ENCODE measurements at places on chromosomes 5 and 9. TPM values are rescaled to one million over a fixed set of nuclear protein-coding genes. Genes with fewer than 3 reads are reported as not detected.

Gene SPATA31C1
- not detected for total RNA-seq

Gene GARIN3
- total RNA-seq = not detected

Gene IFNB1
- not detected for total RNA-seq

Gene IFNK
- not detected for total RNA-seq

Gene DOCK2
- 3.3 TPM for total RNA-seq

Gene TEK
- total RNA-seq = 0.05 TPM

Gene C5orf52
- total RNA-seq = not detected

Gene LRRTM2
- total RNA-seq = not detected

Gene SLCO6A1
- total RNA-seq = not detected

Gene EIF4E1B
- not detected for total RNA-seq

Gene BAAT
- total RNA-seq = 0.23 TPM

Gene SPATA31A3
- total RNA-seq = not detected

Gene GDA
- 1.0 TPM for total RNA-seq

Gene CYLC2
- not detected for total RNA-seq

Gene SDHA
- 124 TPM for total RNA-seq

Gene SV2C
- not detected for total RNA-seq

Gene SEMA5A
- total RNA-seq = not detected

Gene PCDHGA11
- not detected for total RNA-seq

Gene GLE1
- 30.1 TPM for total RNA-seq

Gene PRRC2B
- total RNA-seq = 60.2 TPM

Gene STKLD1
- total RNA-seq = 1.7 TPM

Gene CYSRT1
- total RNA-seq = 5.1 TPM

Gene UBTD2
- 12.8 TPM for total RNA-seq

Gene PCDHGB4
- 0.97 TPM for total RNA-seq

Gene SMIM32
- not detected for total RNA-seq

Gene SLC36A2
- total RNA-seq = not detected

Gene ARSI
- 26.6 TPM for total RNA-seq

Gene GNA14
- total RNA-seq = not detected

Gene HK3
- not detected for total RNA-seq

Gene DMRTA1
- total RNA-seq = 0.58 TPM

Gene NIM1K
- total RNA-seq = 0.50 TPM

Gene TCF7
- 11.3 TPM for total RNA-seq

Gene NREP
- total RNA-seq = 2.8 TPM

Gene PTPN3
- 13.8 TPM for total RNA-seq

Gene CDKN2B
- total RNA-seq = not detected

Gene GABRA6
- total RNA-seq = not detected

Gene PDE8B
- total RNA-seq = 1.4 TPM

Gene SLC27A6
- total RNA-seq = 0.06 TPM

Gene LCN10
- total RNA-seq = not detected

Gene GLDC
- 13.3 TPM for total RNA-seq

Gene AGPAT2
- 106 TPM for total RNA-seq

Gene AOPEP
- total RNA-seq = 183 TPM

Gene C9
- not detected for total RNA-seq

Gene SLC25A48
- total RNA-seq = not detected

Gene GMCL2
- not detected for total RNA-seq

Gene COL5A1
- total RNA-seq = 41.9 TPM

Gene KCNN2
- total RNA-seq = 0.12 TPM

Gene SURF2
- total RNA-seq = 42.4 TPM

Gene TAF11L5
- total RNA-seq = not detected

Gene ADAMTSL2
- total RNA-seq = not detected

Gene SMIM27
- total RNA-seq = 14.3 TPM

Gene NOXA1
- total RNA-seq = 1.5 TPM

Gene CNTFR
- total RNA-seq = not detected

Gene TLX3
- not detected for total RNA-seq

Gene QRFP
- total RNA-seq = not detected

Gene PCDHGA4
- total RNA-seq = 0.16 TPM

Gene TRPM6
- total RNA-seq = 1.9 TPM

Gene GRM6
- total RNA-seq = not detected

Measured in A549 treated with Mapracorat at 1 μM for 4 hours (cell line).